ENCODE measurements at places on chromosomes 6 and 20.

- DNase-seq: no peak
These were observed 610.9 kb upstream of the AGPAT4 start for GRCh38 chr6:161884782-161885181.

- DNase-seq: no peak
These were observed 61.6 kb upstream of the DSP start for GRCh38 chr6:7479801-7480266.

- no peak for DNase-seq
These were observed 118.6 kb upstream of the ADGRF1 start for GRCh38 chr6:47160702-47161101.

GRCh38 chr6:41406728-41407489 lies 71.5 kb downstream of the NCR2 start:
- DNase-seq: peak; percentile 16

GRCh38 chr20:56461576-56461975 lies 6.9 kb upstream of the RTF2 start:
- no peak for DNase-seq

- DNase-seq: no peak
These were observed 113.9 kb upstream of the STMND1 start for GRCh38 chr6:16987996-16988395.

GRCh38 chr20:63973636-63974401 lies 4.1 kb upstream of the ZNF512B start:
- DNase-seq: peak; percentile 67

GRCh38 chr6:17476511-17476910 lies 83.1 kb downstream of the CAP2 start:
- DNase-seq: no peak

DNA sequence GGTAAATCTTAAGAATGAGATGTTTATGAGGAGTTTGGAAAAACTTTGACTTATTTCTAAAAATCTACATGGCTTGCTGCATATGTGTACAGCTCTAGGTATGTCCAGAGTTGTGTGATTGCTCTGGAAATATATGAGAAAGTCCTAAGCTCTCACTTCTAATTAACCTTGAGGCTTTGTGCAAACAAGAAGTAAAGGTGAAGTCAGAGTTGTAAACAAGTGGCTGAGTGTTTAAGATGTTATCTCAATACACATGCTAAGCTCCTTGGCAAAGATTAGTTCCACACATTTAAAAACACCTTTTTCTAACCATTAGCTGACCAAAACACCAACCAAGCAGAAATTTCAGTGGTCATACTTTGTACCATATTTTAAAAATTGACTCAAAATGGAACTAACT lies 684.2 kb downstream of the HTR1B start:
- DNase-seq: no peak

- peak; percentile 21 for DNase-seq
These were observed 17.7 kb upstream of the NNAT start for GRCh38 chr20:37503256-37503927.

- peak; percentile 17 for DNase-seq
These were observed 883 bp upstream of the DBNDD2 start for GRCh38 chr20:45407067-45407745.

GRCh38 chr6:17423026-17423425 lies 29.6 kb downstream of the CAP2 start:
- no peak for DNase-seq

- DNase-seq: peak; percentile 2
These were observed 18.5 kb downstream of the FRMD1 start for GRCh38 chr6:168060521-168060931.

DNA sequence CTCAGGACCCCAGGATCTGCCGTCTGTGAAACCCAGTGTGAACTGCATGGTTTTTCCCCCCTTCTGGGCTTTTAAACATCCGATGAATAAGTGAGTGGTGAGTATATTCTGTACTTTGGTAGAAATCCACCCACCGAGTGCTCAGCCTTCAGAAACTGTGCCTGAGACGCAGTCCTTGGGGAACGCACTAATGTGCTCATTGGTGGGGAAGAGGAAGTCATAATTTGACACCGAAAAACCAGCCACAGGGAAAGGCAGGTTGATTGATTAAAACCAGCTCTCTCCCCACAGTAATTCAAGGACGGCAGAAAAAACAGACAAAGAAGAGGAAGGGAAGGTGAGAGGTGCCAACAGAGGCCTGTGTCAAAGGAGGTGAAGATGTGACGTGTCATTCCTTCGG lies 21.7 kb downstream of the EDN3 start:
- no peak for DNase-seq

- DNase-seq: no peak
These were observed 30.1 kb downstream of the KIF25 start for GRCh38 chr6:168027521-168027920.

DNA sequence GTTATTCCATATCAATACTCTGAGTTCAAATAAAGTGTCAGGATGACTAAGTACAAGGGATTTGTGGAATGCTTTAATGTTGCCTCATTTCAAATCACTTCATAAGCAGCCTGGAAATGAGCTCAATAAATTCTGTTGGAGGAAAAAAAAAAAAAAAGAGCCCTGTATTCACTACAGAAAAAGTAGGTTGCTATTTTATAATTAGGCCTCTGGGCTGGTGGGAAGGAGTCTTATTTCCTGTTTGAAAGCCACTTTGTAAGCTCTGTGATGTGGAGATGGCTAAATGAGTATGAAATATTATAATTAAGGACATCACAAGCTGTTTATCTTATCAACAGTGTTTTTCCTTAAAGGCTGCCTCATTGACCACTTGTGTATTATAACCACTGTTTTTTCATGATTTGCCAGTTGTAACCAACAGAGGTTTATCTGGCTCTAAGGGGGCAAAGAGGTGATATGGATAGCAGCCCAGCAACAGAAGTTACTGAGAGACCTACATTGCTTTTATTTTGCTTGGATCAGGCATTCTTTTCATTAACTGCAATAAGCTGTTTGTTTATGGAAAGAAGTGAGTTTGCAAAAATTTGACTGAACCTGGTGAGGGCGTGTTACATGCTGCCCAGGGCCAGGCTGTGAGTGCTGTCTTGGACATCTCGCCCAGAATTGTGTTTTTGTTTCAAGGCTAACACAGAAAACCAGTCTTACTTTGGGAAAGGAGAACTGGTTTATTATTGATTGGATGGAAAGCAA lies 563.3 kb upstream of the MAP3K7 start:
- DNase-seq: no peak

- no peak for DNase-seq
These were observed 234.2 kb upstream of the EXOC2 start for GRCh38 chr6:927157-927556.

- DNase-seq: no peak
These were observed 809 bp downstream of the HLA-G start for GRCh38 chr6:29828471-29828797.

DNA sequence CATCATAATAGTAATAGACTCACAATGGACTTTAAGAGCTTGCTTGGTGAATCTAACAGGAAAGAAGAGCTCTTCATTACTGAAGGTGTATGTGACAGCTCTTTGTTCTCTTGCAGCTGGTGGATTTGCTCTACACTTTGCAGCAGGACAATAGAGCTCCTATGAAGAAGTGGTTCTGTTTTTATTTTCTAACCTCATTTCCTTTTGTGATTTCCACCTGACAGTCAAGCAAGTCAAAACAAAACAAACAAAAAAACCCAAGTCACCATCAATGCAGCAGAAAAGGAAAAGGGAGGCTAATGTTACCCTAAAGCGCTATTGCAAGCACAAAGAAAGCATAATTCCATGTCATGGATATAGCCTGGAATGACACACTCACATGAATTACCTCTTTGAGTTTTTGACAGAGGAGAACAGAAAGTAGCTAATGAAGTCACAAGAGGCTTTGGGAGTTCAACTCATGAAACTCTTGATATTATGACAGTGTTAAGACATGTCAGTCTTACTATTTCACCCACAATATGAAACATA lies 1188.1 kb downstream of the EPHA7 start:
- no peak for DNase-seq

- DNase-seq: no peak
These were observed 46.6 kb downstream of the PRSS35 start for GRCh38 chr6:83558975-83559374.

DNA sequence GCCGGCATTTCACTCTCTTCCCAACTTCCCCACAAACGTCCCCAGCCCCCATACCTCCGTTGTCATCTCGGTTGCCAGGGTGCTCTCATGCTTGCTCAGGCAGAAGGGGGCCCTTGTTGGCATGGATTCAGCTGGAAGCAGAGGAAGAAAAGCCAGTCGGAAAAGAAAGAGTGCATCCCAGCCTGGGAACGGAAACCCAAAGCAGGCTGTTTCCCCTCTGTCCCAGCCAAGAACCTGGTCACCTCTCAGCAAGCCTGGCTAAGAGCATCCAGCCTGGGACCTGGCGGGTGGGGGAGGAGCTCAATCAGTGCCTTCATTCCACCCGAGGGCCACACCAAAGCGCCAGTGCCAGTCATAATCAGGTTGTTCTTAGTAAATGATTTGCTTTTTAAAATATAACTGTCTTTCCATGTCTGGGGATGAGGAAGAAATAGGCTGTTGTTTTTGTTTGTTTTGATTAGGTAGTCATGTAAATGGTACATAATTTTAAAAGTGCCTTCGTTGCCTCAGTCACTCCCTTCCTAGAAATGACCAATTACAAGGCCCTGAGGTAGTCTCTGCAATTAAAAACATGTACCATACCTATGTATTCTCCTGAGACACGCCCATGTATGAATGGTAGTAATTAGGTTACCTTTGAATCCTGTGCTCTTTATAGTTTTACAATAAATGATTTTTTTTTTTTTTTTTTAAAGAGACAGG lies 21.1 kb downstream of the CHMP4B start:
- DNase-seq: peak; percentile 90

- no peak for DNase-seq
These were observed 170.7 kb downstream of the MYLK4 start for GRCh38 chr6:2579804-2580570.

- no peak for DNase-seq
These were observed 180.3 kb downstream of the NFATC2 start for GRCh38 chr20:51362254-51362653.
